ENCODE measurements at places on chromosomes 7 and 10.
A peak's percentile ranks its signal among the peaks of the same experiment; 100 is the strongest.

GRCh38 chr7:65827366-65827765 is 45.5 kb upstream of the VKORC1L1 start:
- DNase-seq, result no peak

DNA sequence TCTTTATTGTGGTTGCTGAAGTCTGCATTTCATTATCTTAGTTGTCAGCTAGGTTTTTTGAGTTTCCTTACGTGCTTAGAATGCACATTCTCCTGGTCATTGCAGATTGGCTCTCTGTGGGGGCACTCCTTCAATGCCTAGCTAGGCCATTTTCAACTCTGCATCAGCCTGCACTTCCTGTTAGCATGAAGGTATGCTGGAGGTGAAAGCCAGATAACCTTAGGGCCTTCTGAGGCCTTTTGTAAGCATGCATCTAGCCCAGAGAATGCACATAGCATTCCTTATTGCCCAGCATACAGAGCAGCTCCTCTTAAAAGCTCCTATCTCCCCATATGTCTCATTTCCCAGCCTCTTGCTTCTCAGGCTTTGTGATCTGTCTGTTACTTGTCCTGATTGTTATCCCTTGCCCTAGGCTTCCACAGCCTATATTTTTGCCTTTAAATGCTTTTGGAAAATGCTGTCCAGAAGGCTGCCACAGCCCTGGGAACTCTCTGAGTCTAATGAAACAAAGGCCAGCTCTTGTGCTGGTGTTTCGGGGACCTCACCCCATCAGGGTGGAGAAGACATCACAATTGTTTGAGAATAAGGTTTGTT is 108.1 kb upstream of the IGFBP3 start:
- DNase-seq, result no peak

GRCh38 chr7:28179120-28180030 is 1.2 kb downstream of the JAZF1 start:
- DNase-seq, result peak; percentile 38

DNA sequence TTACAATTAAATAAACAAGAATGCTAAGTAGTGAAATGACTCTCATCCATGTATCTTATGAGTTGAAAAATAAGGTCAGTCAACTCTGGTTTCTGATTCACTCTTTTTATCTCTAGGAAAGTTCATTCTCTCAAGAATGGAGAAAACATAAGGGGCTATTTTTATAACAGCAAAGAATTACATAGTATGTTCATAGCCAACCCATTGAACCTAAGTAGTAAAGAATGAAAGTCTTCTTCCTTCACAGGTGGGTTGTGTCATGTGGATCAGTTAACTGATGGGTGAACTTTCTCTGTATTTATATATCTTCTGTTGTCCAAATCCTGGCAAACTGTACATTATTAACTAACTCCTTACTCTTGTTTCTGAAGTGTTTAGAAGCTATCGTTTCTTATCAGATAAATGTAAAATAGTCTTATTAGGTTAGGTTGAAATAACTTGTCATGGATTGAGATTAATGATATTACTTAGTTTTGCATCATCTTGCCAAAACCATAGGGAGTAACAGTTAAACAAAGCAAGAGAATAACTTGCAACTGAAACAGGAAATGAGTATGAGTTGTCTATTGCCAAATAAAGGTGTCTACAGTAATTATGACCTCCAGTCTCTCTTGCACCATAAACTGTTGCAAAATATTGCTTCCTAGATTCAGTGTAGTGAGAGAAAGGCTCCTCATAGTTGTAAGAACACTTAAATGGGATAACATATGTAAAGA is 86.8 kb downstream of the ANKRD7 start:
- DNase-seq, result peak; percentile 80

GRCh38 chr7:26159243-26159642 is 7.2 kb downstream of the NFE2L3 start:
- DNase-seq, result no peak

DNA sequence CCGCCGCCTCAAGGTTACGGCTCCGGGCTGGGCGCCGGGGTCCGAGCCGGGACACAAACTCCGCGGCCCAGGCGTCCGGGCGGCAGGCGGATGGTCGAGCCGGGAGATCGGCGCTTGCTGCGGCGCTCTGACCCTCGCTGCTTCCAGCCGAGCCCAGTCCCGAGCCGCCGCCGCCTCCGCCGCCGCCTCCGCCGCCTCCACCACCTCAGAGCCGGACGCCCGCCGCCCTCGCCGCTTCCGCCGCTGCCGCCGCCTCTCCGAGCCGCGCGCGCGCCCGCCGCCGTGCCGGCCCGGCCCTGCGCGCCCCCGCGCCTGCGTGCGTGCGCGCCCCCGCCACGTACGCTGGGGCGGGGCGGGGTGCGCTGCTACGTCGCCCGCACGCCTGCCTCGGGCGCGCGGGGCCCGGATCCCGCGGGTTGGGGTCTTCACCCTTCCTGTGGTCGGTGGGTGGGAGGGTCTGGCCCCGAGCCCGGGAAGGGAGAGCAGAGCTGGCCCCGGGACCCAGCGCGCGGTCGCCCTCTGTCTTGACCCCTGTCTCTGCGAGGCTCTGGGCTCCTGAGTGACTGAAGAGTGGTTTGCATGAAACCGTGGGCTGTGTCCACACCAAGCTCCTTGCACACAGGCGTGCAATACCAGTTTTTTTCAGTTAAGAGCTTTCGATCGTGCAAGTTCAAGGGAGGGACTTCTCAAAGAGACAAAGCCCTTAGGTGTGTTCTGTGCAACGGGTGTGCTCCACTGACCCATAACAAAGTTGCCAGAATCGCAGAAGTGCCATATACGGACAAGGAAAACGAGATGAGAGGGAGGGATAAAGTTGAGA is at the start of gene SMURF1:
TSS of gene SMURF1 (minus strand) at position 256 of the 820 bp plus-strand sequence. CDS start 328 bp downstream, outside the sequence.
- DNase-seq, result peak; percentile 90

DNA sequence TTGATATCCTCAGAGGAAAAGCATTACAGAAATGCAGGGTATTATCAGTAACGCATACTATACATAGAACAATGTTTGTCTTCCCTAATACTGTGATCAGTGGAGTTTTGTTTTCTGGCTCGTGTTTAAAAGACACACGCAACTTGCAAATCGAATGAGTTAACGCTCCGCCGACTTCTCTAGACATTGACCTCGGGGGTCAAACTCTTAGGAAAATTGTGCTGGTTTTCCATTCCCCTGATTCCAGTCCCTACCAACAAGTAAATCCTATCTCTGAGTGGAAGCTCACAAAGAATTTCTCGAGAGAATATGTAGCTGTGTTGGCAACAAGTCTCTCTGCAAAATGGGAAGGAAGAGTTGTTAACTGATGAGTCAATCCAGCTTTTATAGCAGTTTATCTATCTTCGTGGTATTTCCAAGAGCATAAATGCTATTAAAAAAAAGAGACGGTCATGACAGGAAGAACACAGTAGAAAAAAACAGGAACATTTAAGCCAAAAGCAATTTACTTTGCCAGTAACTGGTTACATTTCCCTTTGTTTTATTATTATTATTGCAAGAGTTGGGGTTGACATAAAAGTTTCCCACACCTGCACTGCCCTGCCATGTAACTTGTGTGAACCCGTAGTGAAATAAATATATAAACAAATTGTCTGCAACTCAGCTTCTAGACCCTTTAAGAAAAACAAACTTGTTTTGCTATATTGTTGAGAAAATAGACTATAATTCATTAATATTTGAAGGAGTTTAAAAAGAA is 144.4 kb downstream of the ARID5B start:
- DNase-seq, result peak; percentile 84

Data from OCI-M1 (cell line).